Stimulated activated CD4-positive, alpha-beta T cell treated with anti-CD3 and anti-CD28 coated beads, Interleukin-12 subunit alpha, Interleukin-12 subunit beta, amount 100 ng/mL, for 48 hours (primary cell): ENCODE measurements at places on chromosomes 5 and 9.

DNA sequence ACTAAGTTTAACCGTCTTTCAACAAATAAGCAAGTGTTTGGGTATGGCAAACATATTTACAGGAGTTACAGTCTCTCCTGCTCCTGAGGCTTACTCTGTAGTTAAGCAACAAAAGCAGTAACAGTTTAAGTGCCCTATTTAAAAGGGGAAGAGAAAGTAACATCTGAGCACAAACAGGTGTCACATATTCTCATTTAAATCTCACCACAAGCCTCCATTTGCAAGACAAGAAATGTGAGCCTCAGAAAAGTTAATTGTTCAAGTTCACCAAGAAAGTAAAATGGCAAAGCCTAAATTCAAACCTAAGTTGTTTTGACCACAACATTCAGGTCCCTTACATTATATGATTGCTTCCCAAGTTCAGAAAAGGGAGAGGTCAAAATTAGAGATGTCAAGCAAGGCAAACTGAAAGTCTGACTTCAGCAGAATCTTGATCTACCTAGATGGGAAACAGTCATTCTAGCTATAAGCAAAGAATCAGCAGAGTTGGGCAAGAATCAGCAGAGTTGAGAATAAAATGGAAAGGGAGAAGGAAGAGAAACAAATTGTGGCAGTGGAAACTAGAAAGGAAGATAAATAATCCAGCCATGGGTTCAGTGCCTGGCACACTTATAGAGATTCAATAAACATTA, 93.4 kb downstream of the STRBP start:
- DNase-seq: no peak

DNA sequence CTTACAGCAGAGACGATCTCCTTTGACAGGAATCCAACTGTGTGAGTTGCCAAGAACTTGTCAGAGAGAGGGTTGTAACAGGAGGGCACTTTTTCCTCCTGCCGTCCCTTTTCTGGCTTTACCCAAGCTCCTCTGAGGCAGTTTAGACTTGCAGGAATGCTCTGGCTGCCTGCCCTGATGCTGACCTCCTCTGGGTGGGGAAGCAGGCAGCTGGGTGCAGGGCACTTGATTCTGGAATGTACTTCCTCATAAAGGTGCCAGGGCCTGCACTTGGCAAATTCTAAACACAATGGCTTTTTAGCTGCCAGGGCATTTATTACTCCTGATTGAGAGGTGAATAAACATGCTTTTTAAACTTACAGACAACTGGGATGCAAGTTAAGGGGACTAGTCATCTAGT, 190.4 kb downstream of the EPB41L4A start:
- DNase-seq: no peak

- no peak for DNase-seq
Measured at GRCh38 chr5:77724934-77725333, 51.2 kb downstream of the TBCA start.

DNA sequence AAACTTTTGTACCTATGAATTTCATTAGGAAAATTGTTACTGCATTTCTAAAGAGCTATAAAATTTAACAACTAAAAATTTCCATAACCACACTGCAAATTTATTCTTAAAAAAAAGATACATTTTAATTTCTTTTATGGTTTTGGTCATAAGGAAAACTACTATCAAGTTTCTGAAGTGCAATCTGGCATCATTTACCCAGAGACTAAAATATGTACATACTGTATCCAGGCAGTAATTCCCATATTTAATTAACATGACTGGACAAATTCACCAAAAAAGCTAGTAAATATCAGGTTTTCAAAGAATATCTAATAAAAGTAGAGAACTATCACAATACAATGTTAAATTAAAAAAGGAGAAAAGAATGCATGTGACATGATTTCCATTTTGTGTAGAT, 20.7 kb downstream of the PUM3 start:
- no peak for DNase-seq

GRCh38 chr5:160009591-160009989, 651 bp downstream of the TTC1 start:
- DNase-seq: no peak

- no peak for DNase-seq
Measured at GRCh38 chr9:96116275-96117064, 185.5 kb downstream of the HSD17B3 start.

DNA sequence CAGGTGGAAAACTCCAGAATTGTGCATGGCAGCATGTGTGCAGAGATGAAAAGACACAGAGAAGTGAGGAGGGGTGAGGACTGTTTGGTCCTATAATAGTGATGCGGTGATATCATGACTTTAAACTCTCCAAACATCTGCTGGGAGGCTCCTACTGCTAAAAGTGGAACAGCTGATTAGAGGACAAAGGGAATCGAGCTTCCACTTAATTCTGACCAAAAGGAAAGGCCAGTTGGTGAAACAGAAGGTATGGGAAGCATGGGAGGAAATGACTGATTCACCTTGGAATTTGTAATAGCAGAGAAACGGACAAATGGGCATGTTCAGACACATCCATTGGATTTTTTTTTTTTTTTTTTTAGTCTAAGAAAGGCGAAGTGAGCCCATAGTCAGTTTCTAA, 67.5 kb upstream of the MAMDC2 start:
- DNase-seq: no peak

DNA sequence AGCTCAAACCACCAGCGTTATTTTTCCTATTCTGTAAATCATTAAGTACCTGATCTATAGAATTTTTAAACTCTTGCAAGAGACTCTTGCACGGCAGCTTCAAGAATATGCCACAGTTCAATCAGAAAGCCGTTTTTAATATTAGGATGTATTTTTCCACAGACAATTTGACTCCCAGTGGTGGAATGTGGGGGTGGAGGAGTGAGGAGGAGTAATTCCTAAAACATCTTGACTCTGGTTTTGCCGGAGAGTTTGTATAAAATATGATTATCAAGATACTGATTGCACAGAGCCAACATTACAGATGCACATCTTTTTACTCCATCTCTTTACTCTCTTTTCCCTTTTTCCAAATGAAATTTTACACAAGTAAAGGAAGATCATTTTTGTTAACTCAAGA, 288.3 kb downstream of the ENC1 start:
- DNase-seq: no peak

DNA sequence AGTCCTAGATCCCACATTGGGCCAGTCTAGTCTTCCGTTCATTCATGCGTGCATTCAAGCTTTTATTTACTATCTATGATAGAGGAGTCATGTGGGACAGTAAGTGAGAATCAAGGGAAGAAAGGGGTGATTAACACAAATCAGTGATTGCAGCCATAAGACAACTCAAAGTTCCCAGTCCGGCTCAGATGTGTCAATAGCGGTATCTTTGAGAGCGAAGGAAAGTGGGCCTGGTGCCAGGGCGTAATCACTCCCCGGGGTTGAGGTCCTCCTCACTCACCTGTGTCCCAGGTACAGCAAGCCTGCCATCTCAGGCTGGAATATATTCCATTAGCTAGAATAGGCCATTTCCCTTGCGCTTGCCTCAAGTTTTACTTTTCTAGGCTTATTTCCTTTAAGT, 196.3 kb downstream of the ATP10B start:
- DNase-seq: no peak

GRCh38 chr5:21910731-21911130, 942.4 kb downstream of the CDH12 start:
- DNase-seq: no peak

GRCh38 chr5:160175438-160176218, 53.7 kb upstream of the FABP6 start:
- DNase-seq: no peak

- DNase-seq: no peak
Measured at GRCh38 chr5:126753227-126753626, 23.7 kb upstream of the LMNB1 start.

DNA sequence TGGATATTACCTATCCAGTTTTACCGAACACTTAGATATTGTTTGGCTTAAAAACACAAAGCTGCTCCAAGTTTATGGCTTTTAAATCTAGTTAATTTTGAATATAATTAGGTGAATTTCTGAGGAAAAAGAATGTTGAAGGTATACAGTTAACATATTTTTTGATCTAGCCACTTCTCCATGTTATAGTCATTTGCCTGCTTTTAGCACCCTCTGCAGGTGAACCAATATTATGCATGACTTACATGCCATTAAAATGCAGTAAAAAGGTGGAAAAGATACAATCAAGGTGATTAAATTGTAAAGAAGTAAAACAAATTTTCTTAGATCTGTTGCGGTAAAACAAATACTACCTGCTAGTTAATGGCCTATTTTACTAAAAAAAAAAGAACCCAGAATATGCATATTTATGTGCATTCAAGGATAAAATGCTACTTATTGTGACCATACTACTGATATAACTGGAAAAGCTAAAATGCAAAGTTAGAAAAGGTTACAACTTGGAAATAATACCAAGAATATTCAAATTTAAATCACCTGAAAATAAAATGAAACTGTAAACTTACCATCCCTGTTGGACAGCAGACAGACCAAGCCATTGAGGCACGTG, 132.1 kb downstream of the AP3B1 start:
- DNase-seq: no peak
